ENCODE measurements at places on chromosomes 3 and 15. TPM values are rescaled to one million over a fixed set of nuclear protein-coding genes. Genes with fewer than 3 reads are reported as not detected.

Gene EPHB1
- total RNA-seq: 3.8 TPM

DNA sequence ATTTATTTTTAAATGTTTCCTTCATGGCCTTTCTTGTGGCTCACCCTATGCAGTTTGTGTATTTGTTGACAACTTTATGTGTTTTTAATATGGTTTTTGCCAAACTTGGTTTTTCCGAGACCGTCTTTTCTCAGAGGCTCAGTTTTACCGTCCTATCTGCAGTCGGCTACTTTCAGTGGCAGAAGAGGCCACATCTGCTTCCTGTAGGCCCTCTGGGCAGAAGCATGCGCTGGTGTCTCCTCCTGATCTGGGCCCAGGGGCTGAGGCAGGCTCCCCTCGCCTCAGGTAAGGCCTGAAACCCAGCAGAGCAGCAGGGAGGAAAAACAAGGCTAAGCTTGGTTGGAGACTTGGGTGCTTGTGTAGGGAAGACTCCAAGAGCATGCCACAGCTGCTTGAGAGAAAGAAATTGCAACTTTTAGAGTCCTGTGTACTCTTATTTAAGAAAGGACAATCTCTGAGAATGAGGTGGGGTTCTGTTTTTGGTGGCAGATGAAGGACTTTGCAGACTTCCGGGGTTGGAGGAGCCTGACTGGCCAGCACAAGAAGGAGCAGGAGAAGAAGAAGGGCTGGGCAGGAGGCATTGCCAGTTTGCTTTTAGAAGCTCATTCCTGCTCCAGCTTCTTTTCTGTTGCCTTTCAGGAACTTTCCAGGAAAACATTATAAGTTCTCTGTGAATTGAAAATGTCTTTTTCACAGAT is at the start of gene TIGIT:
TIGIT (plus strand) TSS at position 191 of the 698 bp plus-strand sequence; CDS start at position 225, 34 bp downstream.
- DNase-seq: no peak

- DNase-seq: no peak
Measured at GRCh38 chr15:36724493-36724892, 145.1 kb downstream of the CDIN1 start.

- peak; percentile 74 for DNase-seq
Measured at GRCh38 chr15:77597804-77598453, 34.8 kb downstream of the LINGO1 start.

- no peak for DNase-seq
Measured at GRCh38 chr3:70182166-70182565, 130.3 kb downstream of the MDFIC2 start.

DNA sequence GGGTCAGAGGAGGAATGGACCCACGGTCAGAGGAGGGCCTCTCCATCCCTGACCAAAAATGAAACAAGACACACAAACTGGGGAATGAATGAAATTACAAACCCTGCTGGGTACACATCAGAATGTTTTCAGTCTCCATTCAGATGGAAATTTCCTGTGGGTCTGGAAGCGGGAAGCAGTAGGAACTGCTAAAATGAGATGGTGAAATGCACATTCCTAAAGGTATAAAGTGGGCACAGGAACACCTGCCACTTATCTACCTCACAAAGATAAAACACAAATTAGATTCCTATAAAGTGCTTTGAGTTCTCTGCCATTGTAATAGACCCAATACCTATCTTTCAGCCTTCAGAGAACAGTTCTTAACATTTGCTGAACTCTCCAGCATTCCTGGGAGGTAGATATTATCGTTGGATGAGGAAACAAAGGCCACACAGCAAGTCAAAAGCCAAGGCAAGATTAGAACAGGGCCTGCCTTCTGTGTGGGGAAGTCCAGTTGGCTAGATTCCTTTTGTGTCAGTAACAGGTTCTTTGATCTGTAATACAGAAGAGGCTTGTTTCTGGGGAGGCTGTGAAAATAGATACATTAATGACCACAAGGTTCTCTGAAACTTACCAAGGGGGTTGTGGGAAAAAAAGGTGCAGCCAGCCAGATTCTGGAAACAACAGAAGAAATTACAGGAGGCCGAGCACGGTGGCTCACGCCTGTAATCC is 98.4 kb downstream of the IGF2BP2 start:
- no peak for DNase-seq

GRCh38 chr3:138509586-138509985 is 75.2 kb downstream of the ESYT3 start:
- DNase-seq: no peak

DNA sequence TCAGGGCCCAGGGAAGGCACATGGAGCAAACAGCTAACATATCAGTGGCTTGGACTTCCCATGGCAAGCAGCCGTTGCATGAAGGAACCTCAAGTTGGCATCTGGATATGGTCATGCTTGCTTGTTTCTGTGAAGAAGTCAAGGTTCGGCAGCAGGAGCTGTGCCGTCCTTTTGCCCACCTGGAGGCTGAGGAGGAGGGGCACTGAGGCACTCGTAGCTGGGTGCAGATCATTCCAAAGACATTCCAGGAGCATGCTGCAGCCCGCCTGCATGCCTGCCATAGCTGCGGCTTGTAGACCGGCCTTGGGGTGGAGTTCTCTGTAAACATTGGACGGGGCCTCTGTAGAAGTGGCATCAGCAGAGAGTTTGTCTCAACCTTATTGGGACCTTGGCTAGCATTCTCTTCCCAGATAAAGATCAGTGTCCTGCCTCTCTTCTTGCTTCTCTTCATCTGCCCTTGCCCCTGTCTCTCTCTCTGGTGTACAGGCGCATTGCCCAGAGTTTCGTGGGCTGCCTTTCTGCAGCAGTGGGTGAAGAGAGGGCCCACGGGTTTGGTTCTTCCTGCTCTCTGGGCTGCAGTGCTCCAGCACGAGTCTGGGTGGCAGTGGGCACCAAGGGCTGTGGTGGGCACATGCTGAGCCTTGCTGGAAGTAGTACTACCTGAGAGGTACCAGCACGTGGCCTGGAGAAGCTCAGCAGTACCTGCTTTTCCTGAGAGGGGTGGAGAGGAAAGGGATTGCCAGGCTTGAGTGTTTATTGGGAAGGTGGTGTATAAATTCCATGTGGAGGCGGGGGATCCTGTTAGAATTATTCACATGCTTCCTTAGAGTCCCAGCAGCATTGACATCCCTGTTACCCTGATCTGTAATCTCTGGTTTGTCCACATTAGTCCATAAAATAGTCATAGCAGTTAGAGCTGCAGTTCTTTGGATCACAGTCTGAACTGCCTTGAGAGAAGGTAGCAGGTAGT is 49.4 kb downstream of the CHCHD6 start:
- no peak for DNase-seq

Measured in dermis microvascular lymphatic vessel endothelial cell (primary cell).